ENCODE measurements at places on chromosomes 6 and 20. TPM values are rescaled to one million over a fixed set of nuclear protein-coding genes. Genes with fewer than 3 reads are reported as not detected.

OR2B6 gene
- not detected for total RNA-seq

SAMD3 gene
- 1.1 TPM for total RNA-seq

TPBG gene
- total RNA-seq: 19.0 TPM

PPIL4 gene
- total RNA-seq: 27.6 TPM

CENPQ gene
- total RNA-seq: 5.8 TPM

IDH3B gene
- 111 TPM for total RNA-seq

ADGB gene
- total RNA-seq: not detected

OPN5 gene
- not detected for total RNA-seq

PLCB4 gene
- total RNA-seq: 5.9 TPM

GRCh38 chr6:149075616-149076354 is 241.7 kb upstream of the TAB2 start:
- no peak for DNase-seq

DNA sequence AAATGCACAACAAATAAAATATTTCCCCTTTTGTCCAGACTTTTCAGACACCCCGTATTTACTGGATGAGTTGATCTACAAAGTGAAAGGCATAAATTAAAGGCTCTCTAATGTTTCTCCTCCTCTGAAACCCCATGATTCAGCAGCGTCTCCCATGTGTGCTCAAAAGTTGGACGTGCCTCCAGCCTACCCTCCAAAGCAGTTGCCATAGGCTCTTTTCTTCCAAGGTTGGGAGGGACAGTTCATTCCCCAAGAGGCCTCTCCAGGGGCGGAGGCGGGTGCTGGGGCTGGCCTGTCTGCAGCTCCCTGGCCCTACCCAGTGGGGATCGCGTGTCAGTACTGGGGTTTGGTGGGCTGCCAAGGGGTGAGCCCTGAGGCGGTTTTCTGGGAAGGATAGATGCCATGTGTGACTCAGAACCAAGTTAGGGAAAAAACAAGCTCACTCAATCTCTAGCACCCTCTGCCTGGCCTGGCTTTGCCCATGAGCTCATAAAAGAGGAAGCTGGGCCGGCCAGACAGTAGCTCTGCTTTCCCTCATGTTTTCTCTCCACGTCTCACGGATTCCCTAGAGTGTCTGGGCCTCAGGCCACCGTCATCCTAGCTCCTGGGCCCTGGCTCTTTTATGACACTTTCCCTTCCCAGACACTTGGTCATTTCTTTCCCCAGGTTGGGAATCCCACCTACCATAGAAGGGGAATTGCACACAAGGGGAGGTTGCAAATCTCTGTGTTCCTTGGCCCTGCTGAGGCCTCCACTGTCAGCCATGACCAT is 8.0 kb upstream of the IER3 start:
- no peak for DNase-seq

DNA sequence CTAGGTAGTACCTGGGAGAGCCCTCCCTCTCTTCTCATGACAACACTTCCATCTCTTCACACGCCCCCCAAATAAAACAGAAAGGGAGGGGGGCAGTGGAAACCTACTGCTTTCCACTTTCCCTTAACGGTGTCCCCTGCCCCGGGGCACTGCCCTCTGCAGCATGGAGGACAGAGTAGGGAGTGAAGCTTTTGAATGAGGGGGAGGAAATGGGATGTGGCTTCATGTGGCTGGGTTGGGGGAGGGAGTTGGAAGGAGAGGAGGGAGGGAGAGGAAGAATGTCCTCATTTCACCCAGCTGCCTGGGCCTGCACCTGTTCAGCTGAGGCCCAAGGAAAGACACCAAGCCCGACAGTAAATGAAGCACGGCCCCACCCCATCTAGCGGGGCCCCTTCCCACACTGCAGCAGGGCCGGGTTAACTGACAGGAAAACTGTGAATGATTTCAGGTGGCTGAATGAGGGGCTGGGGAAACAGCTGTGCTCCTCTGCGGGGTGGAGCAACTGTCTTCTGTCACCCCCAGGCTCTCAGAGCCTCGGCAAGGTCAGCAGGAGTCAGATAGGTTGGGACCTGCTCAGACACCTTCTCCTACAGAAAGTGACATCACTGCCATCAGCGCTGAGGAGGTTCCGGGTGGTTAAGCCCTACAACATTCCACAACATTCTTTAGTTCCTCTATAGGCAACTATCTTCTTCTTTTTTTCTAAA is 40.0 kb upstream of the TAF8 start:
- no peak for DNase-seq

GRCh38 chr6:41670703-41671360 is 32.6 kb downstream of the MDFI start:
- DNase-seq: no peak

GRCh38 chr20:50453533-50454244 is 56.5 kb upstream of the PTPN1 start:
- DNase-seq: no peak

GRCh38 chr20:45098103-45098773 is 2.7 kb downstream of the KCNS1 start:
- DNase-seq: no peak

DNA sequence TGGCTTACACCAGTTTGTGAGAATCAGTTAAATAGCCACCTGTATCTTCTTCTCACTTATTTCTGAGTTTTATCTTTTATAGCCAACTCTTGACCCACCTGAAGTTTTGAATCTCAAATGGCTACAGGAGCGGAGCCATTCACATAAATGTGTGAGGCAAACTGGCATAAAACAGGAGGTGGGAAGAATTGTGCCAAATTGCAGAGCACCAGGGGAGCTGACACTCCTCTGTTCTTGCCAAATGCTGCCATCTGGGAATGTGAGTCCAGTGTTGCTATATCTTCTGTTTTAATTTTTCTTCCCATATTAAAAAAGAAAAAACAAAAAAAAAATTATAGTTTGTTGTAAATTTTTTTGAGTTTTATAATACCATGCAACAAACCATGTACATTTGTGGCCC is 17.0 kb upstream of the RNF146 start:
- no peak for DNase-seq

GRCh38 chr6:138869398-138869797 is 73.5 kb downstream of the ECT2L start:
- no peak for DNase-seq

GRCh38 chr6:16204653-16205376 is 33.6 kb upstream of the GMPR start:
- no peak for DNase-seq

DNA sequence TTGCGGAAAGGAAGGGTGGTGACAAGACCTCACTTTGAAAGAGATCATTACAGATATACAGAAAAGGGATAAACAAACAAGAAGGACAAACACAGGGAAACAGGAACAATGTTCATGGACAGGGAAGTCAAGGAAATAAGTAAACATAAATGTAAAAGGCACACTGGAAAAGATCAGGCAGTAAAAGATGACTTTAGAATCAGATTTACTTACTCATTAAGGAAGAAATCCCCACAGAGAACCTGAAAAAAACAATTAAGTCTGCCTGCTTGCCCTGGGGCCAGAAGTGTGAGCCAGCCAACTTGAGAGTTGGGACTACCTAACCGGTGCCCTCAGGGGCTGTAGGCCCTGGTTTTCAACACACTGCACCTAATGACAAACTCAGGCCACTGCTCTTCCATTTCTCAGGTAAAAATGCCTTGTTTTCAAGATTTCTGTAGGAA is 1.7 kb downstream of the APMAP start:
- DNase-seq: no peak

DNA sequence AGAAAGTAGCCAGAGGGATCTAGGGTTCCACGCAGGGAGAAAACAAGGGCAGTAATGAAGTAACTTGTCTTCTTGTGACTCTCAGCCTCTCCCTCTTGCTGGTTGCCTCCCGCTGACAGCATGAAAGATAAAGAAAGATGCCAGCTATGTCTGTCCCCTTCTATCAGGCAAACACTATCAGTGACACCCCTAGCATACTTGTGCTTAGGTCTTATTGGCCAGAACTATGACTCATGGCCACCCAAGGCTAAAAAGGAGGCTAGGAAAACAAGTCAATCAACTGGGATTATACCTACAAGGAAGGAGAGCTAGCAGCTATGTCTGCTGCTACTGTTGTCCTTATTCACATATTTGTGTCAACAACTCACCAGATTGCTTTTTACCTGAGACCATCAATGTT is 206.8 kb upstream of the SOX4 start:
- no peak for DNase-seq

DNA sequence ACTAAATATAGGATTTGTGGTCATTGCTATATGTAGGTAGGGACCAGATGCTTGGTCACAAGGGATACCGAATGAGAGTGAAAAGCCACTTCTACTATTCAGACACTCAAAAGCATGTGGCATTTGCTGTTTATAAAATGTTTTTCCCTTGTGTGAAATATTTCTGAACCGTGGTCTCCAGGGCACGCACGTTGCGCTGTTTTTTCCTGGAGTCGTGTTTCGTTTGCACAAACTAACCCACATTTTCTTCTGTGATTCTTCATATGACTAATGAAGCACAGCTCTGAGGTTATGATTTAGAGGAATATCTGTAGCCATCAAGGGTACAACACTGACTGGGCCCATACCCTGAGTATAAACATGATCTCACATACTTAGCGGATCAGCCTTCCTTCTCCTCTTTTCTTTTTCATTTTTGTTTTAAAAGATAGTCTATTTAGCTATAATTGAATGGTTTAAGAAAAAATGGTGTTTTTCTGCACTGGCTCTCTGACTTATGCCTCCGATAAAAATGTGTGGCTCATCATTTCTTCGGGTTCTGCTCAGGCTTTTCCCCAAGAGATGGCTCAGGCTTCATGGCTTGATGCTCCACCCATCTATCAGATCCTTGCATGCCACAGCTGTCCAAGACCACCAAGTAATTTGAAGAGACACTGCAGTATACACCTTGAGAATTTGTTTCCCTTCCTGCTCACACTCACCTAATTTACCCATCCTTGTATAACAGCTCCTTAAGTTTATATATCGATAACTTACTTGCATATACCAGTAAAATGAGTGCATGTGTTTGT is 59.9 kb upstream of the HBS1L start:
- no peak for DNase-seq

DNA sequence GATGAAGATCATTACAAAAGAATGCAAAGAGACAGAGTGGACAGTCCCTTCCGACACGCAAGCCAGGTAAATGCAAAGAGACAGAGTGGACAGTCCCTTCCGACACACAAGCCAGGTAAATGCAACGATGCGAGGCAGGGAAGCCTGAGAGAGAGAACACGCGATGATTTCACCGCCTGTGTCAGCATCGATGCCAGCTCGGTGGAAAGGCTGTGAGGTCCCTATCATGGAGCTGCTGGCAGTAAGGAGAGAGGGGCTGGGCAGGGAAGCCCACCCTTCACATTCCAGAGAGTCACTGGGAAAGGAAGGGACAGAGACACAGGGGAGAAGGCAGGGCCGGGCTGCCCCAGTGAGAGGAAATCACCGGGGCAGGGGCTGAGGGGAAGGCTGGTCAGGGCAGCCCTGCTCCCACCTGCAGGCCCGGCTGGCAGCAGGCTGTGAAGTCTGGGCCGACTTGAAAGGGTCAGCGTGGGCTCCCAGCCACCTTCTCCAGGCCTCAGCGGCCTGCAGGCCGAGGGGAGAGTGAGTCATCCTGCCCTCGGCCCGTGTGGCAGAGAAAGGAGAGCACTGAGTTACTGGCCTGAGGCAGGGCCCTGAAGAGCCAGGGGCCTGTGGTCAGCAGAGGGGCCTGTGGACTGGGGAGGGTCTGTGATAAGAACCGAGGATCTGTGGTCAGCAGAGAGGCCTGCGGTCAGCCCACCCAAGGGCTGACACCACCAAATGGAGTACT is 80.4 kb downstream of the DACT2 start:
- no peak for DNase-seq

DNA sequence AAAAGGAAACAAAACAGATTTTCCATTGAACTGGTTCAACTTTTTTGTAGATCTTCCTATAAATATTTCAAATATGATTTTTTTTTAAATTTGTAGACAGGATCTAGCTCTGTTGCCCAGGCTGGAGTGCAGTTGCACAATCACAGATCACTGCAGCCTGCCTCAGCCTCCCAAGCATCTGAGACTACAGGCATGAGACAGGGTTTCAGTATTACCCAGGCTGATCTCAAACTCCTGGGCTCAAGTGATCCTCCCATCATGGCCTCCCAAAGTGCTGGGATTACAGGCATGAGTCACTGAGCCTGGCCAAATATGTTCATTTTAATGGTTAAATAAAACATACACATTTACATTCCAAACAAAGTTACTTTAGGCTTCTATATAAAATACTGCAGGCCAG is 33.6 kb downstream of the SAMHD1 start:
- no peak for DNase-seq

DNA sequence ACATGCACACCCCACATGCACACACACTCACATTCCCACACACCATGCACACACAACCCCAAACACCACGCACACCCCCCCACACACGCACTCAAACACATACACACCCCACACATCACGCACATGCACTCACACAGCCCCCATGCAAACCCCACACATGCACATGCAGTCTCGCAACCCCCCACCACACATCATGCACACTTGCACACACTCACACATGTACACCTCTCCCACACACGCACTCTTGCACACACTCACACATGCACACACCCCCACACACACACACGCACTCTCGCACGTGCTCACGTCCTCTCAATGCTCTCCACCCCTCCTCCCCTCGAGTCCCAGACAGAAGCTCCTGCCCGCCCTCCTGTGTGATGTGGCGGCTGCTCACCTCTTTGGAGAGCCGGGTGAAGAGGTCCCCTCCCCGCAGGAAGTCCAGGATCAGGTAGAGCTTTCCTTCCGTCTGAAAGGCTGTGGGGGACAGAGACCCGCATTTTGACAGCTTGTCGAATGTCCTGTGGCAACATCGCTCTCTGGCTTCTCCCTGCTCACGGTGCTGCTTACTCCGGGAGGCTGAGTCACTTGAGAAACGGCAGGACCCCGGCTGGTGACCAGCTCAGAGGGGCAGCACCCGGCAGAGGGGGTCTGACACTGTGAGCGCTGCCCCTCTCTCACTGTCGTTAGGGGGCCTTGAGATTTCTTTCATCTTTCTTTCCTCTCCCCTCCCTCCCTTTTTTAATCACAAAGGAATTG is 78.5 kb downstream of the RAMACL start:
- no peak for DNase-seq

DNA sequence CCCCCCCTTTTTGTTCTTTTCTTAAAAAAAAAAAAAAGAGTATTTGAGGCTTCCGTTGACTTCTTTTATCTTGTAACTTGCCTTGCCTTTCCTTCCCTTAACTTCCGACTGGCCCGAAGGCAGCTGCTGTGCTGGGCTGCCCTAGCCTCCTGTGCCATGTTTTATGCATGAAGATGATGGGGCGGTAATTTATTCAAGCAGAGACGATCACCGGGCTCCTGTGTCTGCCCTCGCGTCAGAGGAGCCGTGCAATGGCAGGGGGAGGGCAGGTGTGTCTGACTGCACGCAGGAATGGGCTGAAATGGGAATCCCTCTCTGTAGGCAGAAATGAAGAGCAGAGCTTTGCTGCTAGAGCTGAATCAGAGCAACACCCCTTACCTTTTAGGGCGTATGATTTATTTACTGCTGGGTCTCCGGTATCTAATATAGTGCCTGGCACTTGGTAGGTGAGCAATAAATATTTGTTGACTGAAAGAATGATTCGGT is 106.3 kb upstream of the RIPOR2 start:
- DNase-seq: no peak

GRCh38 chr6:44854712-44855443 is 467.4 kb downstream of the CDC5L start:
- DNase-seq: no peak

All from glomerular endothelial cell (primary cell).